Pulmonary artery endothelial cell (primary cell): ENCODE measurements at places on chromosomes 12 and 14. TPM values are rescaled to one million over a fixed set of nuclear protein-coding genes. Genes with fewer than 3 reads are reported as not detected.

GRCh38 chr14:76599559-76600287 lies 161.5 kb upstream of the VASH1 start:
- DNase-seq: no peak

Gene KRT74
- total RNA-seq: not detected in 2 replicates

DNA sequence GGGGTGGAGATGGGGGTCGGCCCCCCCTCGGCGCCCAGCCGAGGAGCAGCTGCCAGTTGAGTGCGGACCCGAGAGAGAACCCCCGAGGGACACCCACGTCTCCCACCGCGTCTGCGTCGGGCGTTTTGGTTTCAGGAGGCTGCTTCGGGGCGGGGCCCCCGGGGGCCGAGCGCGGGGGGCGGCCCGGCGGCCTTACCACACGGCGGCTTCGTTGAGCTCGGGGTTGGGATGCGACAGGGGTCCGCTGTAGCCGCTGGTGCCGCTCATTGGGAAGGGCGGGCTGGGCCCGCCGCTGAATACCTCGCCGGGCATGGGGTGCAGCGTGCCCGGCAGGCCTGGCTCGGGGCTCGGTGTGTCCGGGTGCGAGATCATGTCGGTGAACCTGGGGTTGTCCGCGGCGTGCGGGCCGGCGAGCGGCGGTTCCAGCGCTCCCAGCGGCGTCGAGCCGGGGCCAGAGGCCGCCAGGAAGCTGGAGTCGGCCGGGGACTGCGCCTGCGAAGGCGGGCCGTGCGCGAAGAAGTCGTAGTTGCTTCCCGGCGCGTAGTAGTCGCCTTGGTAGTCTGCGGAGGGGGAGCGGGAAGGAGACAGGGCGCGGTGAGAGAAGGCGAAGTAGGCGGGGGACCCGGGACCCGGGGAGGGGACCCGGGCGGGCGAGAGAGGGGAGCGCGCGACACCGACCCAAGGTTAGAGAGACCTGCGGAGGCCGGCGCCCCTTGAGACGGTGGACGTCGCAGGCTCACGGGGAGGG lies 8.5 kb downstream of the LHX5 start:
- DNase-seq: no peak

- no peak for DNase-seq
Observed at GRCh38 chr14:31029016-31029970, 3.1 kb upstream of the STRN3 start.

GRCh38 chr12:25056011-25056410 lies 107.1 kb upstream of the BCAT1 start:
- no peak for DNase-seq

DNA sequence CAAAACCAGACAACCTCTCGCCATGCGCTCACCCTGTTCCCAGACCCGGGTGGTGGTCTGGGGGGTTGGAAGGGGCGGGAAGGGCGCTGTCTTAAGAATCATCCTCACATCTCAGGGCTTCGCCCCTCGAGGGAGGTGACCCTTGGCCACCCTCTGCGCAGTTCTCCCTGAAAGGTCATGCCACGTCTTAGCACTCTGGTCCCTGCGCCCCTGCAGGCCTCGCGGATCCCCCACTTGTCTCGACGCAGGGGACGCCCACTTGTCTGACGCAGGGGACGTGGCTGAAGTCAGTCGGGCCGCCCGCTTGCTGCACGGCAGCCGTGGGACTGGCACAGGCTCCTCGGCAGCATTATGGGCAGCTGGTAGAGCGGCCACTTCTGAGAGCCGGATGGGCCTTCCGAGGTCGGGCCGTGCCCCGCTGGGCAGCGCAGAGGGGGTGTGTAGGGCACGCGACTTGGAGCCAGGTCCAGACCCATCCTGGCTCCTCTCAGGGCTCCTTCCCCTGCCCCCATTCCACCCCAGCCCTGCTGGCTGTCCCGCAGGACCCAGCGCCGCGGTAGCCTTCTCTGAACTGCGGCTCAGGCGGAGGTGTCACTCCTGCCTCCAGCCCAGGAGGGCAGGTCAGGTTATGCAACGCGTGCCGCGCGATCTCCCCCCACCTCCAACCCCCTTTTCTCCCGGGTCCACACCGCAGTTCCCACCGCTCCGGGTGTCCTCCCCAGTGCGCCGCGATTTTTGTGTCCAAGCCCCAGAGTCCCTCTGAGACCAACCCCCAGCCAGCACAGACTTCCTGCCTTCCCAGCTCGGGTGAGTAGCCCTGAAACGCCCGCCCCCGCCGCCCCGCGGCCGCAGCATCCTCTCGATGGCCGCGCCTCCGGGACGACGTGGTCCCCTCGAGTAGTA lies 40.9 kb upstream of the CAPRIN2 start:
- no peak for DNase-seq

Gene CSAD
- total RNA-seq: 4.1 and 4.2 TPM in 2 replicates

Gene DDX47
- 66.1 and 90.0 TPM in 2 replicates for total RNA-seq

DNA sequence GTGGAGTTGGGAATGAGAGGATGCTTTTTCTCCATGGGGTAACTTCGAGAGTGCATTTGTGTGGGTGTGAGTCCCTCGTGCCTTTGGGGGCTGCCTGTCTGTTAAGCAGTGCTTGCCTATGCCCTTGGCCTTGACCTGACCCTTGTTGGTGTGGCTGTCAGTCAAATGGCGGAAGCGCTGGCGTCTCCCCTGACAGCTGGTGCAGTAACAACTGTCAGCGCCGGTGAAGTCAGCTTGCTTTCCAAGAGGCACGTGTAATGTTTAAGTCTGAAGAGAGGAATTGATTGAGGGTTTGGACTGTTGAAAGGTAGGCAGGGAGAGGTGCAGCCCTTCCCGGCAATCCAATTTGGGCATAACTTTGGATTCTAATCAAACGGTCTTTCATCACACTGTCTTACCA lies 211.3 kb downstream of the AACS start:
- DNase-seq: no peak

- DNase-seq: no peak
Observed at GRCh38 chr14:29353513-29353912, 574.1 kb downstream of the PRKD1 start.

Gene CPNE6
- not detected in 2 replicates for total RNA-seq

DNA sequence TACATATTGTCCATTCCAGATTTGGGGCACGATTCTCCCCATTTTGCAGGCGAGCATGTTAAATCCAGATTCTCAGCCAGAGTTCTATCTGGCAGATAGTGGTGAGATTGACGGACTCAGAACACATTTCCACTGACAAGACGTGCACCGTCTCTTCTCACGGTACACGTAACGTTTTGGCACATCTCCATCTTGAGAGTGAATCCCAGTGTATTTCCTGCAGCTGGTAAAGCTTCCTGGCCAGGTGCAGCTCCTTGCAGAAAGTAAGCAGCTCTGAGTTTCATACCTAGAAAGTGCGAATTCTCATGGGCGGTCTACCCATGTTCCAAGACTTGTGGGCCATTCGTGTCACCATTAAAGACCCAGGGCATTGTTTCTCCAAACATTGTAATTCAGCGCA lies 102.6 kb downstream of the TSPAN9 start:
- DNase-seq: no peak

Gene PIP4P1
- total RNA-seq: 21.0 and 22.0 TPM in 2 replicates

- no peak for DNase-seq
Observed at GRCh38 chr12:2412305-2412643, 359.5 kb downstream of the CACNA1C start.

GRCh38 chr12:65313719-65314317 lies 35.3 kb downstream of the MSRB3 start:
- no peak for DNase-seq

DNA sequence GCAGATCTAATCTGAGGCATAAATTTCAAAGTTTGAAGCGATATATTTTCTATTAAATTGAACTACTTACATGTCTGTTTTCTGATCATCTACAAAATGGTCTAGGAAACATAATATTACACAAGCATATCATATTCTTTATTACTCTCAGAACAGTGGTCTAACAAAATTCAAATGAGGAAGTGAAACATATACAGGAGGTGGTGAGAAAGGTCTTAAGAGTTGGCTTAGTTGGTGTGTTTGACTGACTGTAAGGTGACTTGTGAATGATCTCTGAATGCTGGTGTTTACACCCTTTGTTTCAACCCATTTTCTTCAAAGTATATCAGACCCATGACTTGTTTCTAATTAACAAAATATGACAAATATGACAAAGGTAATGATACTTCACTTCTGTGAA lies 1156.8 kb downstream of the SLC16A7 start:
- DNase-seq: no peak

Gene SYT1
- total RNA-seq: 0.59 and 0.63 TPM in 2 replicates

GRCh38 chr12:59472273-59472672 lies 123.6 kb upstream of the SLC16A7 start:
- DNase-seq: no peak

DNA sequence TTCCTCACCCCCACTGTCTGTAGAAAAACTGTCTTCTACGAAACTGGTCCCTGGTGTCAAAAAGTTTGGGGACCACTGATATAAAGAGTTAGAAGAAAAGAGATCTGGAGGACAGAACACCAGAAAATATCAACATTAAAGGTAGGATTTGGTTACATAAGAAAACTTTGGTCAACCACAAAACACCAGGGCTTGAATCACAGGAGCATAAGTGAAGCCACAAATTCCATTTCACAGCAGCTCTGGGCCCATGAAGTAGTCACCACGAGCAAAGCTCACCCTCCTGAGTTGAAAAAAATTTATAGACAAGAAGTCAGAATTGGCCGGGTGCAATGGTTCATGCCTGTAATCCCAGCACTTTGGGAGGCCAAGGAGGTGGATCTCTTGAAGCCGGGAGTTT lies 19.4 kb downstream of the RALGAPA1 start:
- DNase-seq: no peak

DNA sequence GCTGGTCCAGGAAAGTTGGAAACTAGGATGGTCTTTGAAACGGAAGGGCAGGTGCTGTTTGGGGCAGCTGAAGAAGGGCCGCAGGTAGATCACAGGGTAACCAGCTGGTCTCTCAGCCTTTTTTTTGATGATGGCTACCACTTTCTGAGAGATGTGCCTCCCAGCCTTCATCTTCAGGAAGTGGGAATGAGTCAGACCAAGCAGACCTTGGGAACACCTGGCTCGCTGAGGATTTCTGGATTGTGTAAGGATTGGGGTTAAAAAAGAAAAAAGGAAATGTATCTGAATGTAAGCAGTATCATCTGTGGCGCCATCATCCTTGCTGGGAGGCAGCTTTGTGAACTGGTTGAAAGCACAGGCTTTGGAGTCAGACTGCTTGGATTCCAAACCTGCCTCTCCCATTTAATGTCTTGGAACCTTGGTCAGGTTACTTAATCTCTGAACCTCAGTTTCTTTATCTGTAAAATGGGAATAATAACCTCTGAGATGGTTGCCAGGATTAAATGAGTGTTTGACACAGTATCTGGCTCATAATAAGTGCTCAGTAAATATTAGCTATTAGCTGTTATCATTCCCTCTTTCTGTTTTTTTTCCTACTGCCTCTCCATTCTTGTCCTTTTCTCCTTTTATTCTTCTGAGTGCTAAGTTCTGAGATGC lies 1.7 kb downstream of the PRPF40B start:
- DNase-seq: no peak

DNA sequence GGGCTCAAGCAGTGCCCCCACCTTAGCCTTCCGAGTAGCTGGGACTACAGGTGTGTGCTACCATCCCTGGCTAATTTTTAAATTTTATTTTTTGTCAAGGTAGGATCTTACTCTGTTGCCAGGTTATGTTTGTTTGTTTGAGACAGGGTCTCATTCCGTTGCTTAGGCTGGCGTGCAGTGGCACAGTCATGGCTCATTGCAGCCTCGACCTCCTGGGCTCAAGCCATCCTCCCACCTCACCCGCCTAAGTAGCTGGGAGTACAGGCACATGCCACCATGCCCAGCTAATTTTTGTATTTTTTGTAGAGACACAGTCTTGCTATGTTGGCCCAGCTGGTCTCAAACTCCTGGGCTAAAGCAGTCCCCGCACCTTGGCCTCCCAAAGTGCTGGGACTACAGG lies 83.3 kb upstream of the KCNH3 start:
- DNase-seq: no peak

Gene PRICKLE1
- 36.5 and 36.7 TPM in 2 replicates for total RNA-seq
